Activated CD4-positive, alpha-beta T cell treated with anti-CD3 and anti-CD28 coated beads for 24 hours (primary cell): ENCODE measurements at places on chromosomes 5 and 9.

DNA sequence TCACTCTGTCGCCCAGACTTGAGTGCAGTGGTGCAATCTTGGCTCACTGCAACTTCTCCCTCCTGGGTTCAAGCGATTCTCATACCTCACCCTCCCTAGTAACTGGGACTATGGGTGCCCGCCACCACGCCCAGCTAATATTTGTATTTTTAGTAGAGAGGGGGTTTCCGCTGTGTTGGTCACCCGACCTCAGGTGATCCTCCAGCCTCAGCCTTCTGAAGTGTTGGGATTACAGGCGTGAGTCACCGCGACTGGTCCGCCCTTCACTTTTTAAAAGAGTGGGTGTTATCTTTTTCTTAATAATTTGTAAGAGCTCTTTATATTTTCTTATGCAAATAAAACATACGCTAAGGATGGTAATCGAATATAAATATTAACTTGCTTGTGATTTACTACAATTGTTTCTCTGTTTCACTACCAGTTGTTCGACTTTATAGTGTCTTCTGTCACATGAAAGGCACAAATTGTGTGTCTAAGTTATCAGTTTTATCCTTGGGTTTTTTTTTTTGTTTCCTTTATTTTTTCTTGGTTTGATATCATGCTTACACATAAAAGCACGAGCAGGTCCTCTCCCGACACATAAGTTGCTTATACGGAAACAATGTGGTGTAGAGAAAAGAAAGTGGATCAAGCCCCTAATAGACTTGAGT is 1.9 kb upstream of the GPBP1 start:
- DNase-seq = no peak

GRCh38 chr9:33354651-33355211 is 47.6 kb downstream of the AQP7 start:
- no peak for DNase-seq

DNA sequence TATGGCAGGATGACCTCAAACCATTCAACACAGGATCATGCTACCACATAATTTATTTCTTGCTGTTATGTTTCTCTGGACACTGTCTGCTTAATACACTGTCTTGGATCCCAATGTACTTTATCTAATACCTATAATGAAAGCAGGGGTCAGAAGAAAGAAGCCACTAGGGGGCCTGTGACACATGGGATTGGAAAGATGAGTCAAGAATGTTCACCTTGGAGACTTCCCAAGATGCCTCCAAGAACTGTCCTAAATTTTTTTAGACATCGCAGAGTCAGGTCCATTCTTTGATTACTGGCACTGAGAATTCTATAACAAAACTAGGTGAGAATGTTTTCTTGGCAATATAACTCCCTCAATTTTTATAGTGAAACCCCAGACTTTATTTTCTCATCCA is 305.8 kb upstream of the SMARCA2 start:
- DNase-seq = no peak

GRCh38 chr9:754150-754931 is 87.2 kb upstream of the DMRT1 start:
- DNase-seq = no peak

- DNase-seq = no peak
These were observed 211.3 kb downstream of the MAN2A1 start for GRCh38 chr5:109900911-109901627.

DNA sequence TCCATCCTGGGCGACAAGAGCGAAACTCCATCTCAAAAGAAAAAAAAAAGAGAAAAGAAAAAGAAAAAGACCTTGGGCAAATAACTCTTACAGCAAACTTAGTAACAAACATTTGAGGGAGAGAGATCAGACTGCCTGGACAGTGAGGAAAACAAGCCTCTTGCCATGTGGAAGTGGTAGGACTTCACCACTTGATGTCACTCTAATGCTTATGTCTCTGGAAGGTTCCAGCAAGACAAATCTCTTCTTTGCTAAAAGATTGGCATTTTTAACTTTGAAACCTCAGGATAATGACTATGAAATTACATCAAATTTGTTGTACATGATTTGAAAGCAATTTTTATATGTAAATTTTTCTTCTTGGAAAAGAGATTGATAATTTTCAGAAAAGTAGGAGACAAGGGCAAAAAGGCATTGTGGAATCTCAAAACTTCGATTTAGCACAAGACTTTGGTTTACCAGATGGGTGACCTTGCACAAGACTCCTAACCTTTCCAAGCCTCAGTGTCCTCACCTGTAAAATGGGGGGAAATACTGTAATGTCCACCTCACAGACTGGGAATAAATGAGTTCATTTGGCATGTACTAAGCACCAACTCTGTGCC is 5.4 kb downstream of the ACTL7B start:
- no peak for DNase-seq

DNA sequence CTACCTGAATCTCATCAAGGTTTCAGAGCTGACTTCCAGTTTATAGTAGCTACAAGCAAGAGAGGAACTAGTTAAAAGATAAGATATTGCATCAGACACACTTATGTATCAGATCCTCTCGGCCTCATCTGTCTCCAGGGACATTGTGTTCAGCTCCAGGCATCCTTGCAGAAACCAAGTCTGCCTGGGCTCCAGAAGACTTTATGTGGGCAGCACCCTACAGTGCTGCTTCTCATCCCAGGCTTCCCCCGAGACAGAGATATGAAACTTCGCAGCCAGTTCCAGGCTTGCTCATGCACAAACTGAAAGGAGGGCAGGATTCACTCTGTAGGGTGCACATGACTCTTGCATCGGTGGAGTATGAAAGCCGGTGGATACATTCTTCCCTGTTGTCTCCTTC is 33.9 kb upstream of the FOXB2 start:
- DNase-seq = no peak

GRCh38 chr5:61333954-61334867 is 2.2 kb downstream of the ZSWIM6 start:
- DNase-seq = no peak

- DNase-seq = no peak
These were observed 153.2 kb upstream of the FBXL7 start for GRCh38 chr5:15346738-15347137.

DNA sequence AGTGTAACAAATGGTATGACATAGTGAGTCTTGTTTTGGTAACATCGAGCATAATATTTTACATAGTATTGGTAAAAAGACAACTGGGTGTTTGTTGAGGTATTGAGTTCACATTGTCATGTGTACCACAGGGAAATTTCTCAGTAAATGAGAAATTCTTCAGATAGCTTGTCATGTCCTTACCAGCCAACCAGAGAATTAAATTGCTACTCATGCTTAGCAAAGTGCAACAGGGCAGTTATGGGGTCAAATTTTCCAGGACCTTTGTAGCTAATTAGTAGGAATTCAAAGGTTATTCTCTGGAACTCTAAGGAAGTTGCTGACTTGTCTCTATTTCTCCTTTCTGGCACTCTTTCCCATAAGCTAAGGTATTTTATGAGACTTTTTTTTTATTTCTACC is 595.7 kb downstream of the EFNA5 start:
- no peak for DNase-seq

DNA sequence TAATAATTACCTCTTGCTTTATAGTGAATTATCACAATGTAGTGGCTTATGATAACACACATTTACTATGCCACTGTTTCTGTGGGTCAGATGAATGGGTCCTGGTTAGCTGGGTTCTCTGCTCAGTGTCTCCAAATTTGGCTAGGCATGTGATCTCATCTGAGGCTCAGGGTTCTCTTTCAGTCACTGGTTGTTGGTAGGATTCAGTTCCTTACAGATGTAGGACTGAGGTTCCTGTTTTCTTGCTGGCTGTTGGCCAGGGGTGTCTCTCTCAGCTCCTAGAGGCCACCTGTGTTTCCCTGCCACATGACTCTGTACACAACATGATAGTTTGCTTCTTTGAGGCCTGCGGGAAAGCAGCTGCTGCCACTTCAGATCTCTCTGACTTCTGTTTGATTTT is 7.1 kb downstream of the NFX1 start:
- DNase-seq = no peak

- no peak for DNase-seq
These were observed 80.3 kb downstream of the SLCO6A1 start for GRCh38 chr5:102418531-102418930.

- no peak for DNase-seq
These were observed 68.8 kb downstream of the KIF4B start for GRCh38 chr5:155082401-155082800.

DNA sequence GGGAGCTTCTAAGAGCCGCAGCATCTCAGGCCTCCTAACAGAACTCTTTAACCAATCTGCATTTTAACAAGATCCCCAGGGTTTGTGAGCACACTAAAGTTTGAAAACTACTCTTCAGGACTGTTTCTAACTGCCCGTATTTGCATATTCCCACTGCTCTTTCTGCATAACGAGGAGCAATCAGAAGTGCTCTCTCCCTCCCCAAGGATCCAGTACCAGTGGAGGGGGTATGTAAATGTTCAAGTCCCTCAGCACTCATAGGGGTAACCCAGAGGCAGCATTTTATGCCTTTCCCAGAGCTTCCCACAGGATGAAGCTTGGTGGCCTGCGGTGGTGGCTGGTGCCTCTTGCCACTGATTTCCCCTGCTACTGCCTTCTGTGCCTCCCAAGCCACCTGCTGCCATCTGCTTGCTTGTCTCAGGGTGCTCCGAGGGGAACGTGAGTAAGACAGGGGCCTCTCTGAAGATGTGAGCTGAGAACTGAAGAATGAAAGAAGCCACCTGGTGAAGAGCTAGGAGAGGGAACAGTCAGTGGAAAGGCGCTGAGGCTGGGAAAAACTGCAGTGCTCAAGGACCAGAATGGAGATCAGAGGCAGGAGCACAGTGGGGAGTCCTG is 30.0 kb upstream of the PPP1R2B start:
- DNase-seq = no peak

DNA sequence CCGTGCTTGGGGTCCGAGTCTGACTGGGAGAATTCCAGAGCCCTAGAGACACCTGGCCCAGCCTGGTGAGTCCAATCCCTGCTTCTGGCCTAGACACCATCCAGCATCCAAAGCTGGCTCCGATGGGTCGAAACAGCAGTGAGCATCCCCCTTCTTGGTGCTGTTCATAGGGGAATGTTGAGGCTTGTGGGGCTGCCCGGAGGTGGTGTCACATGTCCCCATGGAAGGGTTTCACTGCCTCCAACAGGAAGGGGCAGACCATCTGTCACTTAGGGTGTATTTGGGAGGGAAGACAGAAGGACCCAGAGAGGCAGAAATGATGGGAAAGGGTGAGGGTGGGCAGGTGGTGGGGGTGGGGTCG is 13.9 kb downstream of the C9orf50 start:
- DNase-seq = no peak

GRCh38 chr9:110214586-110215355 is 6.8 kb upstream of the C9orf152 start:
- no peak for DNase-seq

- DNase-seq = no peak
These were observed 25.1 kb upstream of the UBE2QL1 start for GRCh38 chr5:6423327-6424109.

DNA sequence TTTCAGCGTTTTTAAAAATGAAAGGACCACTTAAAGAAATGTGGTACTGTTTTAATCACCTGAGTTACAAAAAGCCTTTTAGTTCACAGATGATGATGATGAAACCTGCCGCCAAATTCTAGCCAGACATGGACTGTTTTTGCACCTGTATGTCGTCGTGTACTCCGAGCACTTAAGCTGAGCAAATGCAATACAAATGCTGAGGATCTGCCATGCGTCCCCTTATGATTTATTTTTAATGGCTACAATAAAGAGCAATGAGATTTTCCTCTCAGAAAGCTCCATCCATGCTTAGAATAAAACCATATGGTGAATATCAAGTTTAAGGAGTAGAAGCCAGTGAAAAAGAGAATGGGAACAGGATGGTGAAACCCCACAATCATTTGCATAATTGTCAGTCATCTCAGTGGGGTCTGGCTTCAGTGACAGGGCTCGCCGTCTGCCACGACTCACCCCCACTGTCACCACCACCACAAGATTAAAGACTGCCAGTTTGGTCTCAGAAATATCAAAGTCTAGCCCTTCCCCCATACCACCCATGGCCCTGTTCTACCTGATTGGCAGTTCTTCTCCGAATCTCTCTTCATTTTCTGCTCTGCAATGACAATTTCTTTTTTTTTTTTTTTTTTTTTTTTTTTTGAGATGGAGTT is 159.9 kb downstream of the GOLPH3 start:
- no peak for DNase-seq

DNA sequence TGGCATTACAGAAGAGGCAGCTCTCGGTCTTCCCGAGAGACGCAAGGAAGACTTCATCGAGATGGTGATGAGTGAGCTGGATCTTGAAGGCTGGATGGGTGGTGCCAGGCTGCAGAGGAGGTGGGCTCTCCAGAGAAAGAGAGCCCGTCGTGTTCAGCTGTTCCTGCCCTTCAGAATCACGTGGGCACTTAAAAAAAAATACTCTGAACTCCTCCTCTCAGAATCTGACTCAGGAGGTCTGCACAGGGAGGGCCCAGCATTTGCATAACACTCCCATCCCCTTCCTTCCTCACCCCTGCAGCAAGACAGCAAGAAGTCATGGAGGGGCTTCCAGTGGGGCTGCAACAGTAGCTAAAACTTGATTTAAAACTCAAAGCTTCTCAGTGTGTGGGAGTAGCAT is 203.0 kb downstream of the ATPSCKMT start:
- DNase-seq = no peak

DNA sequence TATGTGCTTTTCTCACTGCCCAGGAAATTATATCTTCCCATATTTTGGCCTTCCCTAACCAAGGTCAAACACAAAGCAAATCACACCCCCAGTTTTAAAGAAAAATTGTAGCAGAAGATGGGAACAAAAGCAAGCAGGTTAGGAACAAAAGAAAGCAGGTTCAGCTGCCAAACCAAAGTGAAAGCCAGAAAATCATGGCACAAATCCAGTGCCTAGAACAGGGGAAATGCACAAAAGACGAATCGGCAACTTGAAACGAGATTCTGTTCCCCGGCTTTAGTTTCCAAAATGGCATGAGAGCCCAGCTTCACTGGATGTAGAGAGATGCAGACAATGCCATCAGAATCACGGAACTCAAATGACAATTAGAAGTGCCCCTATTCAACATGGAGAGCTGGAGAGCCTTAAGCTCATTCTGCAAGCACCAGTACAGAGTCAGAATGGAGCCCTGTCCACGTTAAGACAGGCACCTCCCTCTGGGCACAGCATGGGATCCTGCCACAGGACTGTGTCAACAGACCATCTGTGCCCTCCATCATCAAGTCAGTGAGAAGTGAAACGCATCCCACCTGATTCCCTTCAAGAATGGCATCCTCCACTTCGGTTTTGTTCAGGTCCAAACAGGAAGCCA is 13.8 kb downstream of the DNAH5 start:
- DNase-seq = no peak

DNA sequence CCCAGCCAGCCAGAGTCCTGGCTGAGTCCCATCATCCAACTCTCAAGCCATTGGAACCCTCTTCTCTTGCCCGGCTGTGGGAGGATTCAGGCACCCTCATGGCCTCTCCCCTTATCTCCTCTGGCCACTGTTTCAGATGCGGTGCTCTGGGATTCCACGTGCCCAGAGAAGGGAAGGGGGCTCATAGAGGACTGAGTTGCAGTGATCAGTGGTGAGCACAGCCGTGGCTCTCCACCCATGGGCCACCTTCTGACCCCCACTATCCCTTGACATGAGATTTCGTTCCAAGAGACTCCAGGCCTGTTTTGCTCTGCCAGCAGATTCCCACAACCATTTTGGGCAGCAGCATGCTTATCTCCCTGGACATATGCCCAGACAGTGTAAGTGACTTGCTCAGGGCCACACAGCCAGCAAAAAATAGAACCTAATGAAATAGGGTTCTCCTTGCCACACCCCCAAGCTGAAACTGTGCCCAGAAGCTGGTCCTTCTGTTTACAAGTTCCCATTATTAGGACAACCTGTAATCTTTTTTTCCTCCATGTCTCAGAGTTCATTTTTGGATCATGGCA is 2.7 kb downstream of the GPX3 start:
- no peak for DNase-seq
